ENCODE measurements at places on chromosomes 3 and 15.

DNA sequence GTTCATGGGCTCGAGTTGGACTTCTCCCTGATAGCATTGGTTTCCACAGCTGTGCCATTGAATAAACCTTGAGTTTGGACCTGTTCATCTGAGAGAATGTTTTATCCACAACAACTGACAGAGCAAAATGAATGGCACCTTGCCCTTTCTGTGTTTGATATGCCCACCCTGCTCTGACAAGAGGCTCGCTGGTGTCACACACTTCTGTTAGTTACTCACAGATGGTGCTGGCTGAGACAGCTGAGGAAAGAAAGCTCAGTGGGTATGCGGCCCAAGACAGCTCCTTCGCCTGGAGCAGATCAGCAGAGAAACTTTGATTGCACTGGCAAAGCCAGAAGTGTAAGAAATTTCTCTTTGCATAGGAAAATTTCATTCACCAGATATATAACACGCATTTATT is 2.5 kb upstream of the CAPN3 start:
- no peak for DNase-seq

GRCh38 chr3:7285505-7285904 is 424.6 kb downstream of the GRM7 start:
- no peak for DNase-seq

GRCh38 chr3:151008699-151009098 is 36.2 kb upstream of the CLRN1 start:
- DNase-seq = no peak

- DNase-seq = no peak
These were observed 18.6 kb downstream of the ALPK3 start for GRCh38 chr15:84835661-84836337.

- DNase-seq = no peak
These were observed 290.5 kb downstream of the PLCL2 start for GRCh38 chr3:17175187-17175807.

GRCh38 chr15:83491486-83491885 is 44.3 kb downstream of the SH3GL3 start:
- no peak for DNase-seq

- DNase-seq = no peak
These were observed 158.2 kb downstream of the P3H2 start for GRCh38 chr3:189962466-189962865.

GRCh38 chr3:151256749-151257148 is 21.6 kb downstream of the P2RY14 start:
- DNase-seq = no peak

DNA sequence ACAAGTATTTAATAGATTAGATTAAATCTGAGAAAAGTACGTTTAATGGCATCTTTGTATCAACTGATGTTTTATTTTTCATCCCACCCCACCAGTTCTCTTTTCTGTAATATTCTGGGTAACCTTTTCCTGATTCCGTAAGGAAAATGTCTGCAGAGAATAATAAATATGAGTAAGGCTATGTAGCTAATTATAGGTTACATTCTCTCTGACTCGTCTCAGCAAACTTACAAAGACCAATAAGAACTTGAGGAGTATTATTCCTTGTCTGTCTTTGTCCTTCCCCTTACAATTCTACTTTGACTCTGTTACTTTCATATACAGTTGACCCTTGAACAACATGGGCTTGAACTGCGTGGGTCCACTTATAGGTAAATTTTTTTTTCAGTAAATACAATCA is 12.1 kb downstream of the SNAP23 start:
- no peak for DNase-seq

GRCh38 chr3:119548341-119548740 is 11.1 kb downstream of the CD80 start:
- no peak for DNase-seq

DNA sequence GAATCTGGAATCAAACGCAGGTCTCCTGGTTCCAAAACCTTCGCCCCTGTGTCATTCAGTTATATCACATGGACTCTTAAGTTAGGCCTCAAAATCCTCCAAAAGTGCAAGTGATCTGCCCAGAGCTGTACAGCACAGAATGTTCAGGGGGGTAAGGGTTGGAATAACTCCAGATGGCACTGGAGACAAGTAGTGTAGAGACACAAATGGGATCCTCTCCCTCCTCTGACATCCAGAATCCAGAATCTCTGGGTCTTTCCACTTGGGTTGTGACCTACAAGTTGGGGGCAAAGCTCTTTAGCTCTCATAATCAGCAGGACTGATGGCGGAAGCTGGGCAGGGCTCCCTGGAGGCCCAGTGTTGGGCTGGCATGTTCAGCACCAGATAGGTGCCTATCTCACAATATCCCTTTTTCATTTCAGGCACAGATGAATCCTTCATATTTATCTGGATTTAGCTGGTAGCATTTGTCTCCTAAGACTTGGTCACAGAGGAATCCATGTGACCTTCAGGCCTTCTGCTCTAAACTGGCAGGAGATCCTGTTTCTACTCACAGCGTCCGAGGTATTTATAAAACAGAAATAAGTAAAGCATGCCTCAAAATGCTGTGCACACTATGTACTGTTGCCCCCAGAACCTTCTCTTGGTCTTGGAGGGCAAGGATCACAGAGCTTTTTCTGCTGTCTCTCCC is 15.4 kb downstream of the ABHD2 start:
- no peak for DNase-seq

GRCh38 chr15:96411056-96412031 is 80.8 kb downstream of the NR2F2 start:
- no peak for DNase-seq

- no peak for DNase-seq
These were observed 155.2 kb upstream of the TLE3 start for GRCh38 chr15:70252951-70253320.
